ENCODE measurements at places on chromosomes 13 and 19. TPM values are rescaled to one million over a fixed set of nuclear protein-coding genes. Genes with fewer than 3 reads are reported as not detected.

DNA sequence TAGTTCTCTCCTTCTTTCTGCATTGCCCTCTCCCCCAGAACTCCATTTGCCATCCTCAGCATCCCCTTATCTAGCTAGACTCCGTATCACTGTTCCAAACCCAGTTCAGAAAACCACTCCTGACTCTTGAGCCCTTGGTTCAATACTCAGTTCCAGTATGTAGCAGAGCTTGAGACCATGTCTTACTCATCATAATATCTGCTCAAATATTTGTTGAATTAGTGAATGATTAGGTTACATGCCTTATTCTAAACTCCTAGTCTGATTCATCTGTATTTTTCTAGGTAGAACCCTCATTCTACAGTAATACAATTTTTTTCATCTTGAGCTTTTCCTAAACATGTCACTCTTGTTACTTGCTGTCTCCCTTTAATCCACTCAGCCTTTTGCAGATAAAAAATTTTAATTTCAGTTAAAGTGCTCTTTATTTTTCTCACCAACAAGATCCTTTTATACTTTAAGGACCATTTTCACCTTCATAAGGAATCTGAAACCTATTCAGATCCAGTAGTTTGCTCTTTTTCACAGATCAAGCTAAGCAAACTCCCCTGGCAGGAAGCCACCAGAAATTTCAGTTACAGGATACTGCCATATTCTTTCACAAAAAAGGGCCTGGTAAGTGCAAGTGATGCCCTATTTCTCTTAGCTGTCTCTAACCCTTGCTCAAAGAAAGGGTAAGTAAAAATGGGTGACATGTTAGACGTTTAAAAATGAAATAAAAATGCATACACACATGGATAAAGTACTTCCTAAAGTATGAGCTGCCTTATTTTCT, 23.1 kb upstream of the INTS6 start:
- no peak for DNase-seq

- no peak for DNase-seq
Observed at GRCh38 chr13:60165391-60166099, 1.8 kb upstream of the DIAPH3 start.

DNA sequence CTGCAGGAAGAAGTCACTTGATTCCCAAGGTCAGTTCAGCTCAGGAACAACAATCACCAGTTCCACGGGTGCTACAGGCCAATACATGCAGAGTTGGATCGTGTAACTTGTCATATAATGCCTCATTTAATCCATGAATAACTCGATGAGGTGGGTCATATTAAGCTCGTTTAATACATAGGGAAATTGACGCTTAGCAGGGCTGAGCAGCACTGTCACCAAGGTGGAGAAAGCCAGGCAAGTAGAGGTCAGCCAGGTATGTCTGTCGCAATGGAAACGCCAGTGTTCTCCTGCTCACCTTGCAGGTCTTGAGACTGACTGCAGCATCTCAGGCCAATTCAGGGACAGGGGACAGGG, 52.3 kb downstream of the CCDC70 start:
- no peak for DNase-seq

Gene ZNF730
- total RNA-seq: 1.5 TPM

GRCh38 chr13:66224663-66225062, 1005.5 kb downstream of the PCDH9 start:
- DNase-seq: no peak

GRCh38 chr13:91017669-91018053, 329.8 kb upstream of the MIR17HG start:
- DNase-seq: no peak

- no peak for DNase-seq
Observed at GRCh38 chr13:56015919-56016318, 1124.8 kb upstream of the PRR20A start.

Gene WASF3
- 16.2 TPM for total RNA-seq

Gene VSTM1
- total RNA-seq: not detected

DNA sequence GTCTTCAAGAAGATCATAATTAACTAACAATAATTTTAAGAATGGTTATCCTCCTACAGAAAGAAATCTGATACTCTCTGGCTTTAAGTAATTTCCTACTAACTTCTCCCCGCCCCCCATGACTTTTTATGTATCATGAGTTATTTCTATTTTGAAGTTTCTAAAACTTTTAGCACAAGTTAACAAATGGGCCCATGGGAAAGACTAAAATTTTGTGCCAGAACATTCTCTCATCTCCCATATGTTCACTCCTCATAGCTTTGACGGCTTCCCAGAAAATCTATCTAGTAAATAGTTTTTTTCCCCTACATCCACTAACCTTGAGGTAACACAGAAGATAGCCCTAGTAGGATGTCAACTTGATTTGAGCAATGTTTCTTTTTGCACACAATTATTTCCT, 148.3 kb downstream of the POSTN start:
- no peak for DNase-seq

DNA sequence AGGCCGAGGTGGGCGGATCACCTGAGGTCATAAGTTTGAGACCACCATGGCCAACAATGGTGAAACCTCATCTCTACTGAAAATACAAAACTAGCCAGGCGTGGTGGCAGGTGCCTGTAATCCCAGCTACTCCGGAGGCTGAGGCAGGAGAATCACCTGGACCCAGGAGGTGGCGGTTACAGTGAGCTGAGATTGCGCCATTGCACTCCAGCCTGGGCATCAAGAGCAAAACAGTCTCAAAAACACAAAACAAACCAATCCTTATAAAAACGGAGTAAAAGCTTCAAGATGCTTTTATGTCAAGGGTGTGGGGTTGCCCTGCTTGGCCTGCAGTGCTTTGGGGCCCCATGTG, 7.2 kb downstream of the ACP4 start:
- no peak for DNase-seq

DNA sequence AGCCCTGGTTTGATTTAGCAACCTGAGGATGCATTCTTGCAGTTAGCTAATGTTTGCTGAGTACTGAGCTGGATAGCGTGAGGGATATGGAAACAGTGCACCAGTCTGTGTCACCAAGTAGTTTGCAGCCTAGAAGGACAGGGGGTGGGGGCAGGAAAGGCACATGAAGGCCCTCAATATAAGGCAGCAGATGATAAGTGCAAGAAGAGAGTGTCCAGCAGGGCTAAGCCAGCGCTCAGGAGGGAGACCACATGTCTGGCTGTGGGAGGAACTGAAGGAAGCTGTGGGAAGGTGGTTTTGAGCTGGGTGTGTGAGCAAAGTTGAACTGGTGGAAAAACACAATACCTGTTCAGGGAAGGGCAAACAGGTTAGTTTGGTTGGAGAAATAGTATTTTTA, 1.7 kb downstream of the CXCL17 start:
- DNase-seq: no peak

- DNase-seq: no peak
Observed at GRCh38 chr19:19205416-19206410, 2.5 kb upstream of the NR2C2AP start.

- no peak for DNase-seq
Observed at GRCh38 chr19:15251749-15252397, 19.6 kb upstream of the EPHX3 start.

- DNase-seq: no peak
Observed at GRCh38 chr13:102870677-102871415, 25.0 kb downstream of the ERCC5 start.

GRCh38 chr13:74889321-74889720, 592.6 kb downstream of the TBC1D4 start:
- DNase-seq: no peak

DNA sequence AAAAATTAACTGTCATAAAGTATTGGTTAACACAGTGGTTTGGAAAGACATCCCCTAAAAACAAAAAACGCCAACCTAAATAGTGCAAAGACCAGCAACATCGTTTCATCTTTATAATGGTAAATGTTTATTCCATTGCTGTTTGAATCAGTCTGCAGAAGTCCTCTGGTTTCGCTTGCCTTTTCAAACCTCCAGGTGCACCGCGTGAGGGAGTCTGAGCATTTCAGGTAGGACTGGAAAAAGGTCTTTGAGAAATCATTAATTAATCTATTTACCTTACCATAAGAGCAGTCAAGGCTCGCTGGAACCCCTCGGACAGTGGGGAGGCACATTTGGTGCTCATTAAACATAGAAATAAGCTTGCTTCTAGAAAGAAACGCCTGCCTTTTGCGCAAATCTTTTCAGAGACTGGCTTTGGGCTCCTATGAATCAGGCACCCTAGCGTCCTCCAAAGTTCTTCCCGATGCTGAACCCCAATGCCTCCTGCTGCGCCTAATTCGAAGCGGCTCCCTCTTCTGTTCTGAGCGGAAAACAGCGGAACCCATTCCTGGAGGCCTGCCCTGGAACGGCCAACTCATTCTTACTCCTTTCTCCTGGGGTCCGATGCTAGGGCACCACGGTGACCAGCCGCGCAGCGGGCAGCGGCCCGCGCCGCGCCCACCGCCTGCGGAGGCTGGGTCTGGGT, 951 bp upstream of the MTUS2 start:
- no peak for DNase-seq

DNA sequence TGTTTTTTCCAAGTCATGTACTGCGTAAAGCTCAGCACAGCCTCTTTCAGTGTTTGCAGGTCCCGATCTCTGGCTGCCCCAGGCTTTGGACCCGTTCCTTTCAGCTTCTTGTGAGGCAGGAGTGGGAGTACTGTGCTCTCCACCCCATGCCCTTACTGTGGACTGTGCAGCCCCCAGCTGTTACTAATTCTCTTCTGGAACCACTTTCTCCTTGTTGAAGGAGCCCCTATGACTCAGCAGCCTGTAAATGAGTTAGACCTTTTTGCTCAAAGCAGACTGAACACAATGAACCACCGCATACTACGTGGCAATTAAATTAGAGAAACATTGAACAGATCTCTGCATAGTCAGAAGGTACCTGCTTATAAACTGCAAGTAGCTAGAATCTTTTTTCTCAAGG, 39.0 kb downstream of the SERTM1 start:
- no peak for DNase-seq

DNA sequence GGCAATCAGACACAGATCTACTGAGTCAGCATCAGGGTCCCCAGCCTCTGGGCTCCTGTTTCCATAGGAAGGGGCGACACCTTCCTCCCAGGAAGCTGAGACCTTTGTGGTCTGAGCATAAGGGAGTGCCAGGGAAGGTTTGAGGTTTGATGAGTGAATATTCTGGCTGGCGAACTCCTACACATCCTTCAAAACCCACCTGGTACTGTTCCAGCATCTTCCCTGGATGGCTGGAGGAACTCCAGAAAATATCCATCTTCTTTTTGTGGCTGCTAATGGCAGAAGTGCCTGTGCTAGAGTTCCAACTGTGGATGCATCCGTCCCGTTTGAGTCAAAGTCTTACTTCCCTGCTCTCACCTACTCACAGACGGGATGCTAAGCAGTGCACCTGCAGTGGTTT, 9.2 kb downstream of the INSL3 start:
- no peak for DNase-seq

Gene NLRP7
- not detected for total RNA-seq

DNA sequence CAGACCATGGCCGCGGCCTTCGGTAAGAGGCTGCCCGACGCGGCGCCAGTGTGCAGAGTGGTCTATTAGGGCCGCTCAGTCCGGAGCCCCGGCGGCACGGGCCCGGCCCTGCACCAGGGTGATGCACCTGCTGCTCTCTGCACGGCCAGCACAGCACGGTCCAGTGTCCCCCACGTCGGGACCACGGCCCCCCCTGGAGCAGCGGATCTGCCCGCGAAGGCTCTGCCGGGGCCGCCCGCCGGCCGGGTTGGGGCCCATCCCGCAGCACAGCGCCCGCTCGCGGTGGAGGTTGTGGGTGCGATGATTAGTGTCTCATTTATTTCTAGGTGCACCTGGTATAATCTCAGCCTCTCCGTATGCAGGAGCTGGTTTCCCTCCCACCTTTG, 7.9 kb downstream of the PTBP1 start:
- DNase-seq: no peak

Gene KIR2DL3
- total RNA-seq: not detected

- DNase-seq: no peak
Observed at GRCh38 chr19:8209462-8210378, 550 bp downstream of the CERS4 start.

Gene ZNF441
- 8.9 TPM for total RNA-seq

GRCh38 chr13:20776751-20777150, 3.0 kb upstream of the EEF1AKMT1 start:
- DNase-seq: no peak

- no peak for DNase-seq
Observed at GRCh38 chr13:108486096-108486495, 143.3 kb upstream of the MYO16 start.

DNA sequence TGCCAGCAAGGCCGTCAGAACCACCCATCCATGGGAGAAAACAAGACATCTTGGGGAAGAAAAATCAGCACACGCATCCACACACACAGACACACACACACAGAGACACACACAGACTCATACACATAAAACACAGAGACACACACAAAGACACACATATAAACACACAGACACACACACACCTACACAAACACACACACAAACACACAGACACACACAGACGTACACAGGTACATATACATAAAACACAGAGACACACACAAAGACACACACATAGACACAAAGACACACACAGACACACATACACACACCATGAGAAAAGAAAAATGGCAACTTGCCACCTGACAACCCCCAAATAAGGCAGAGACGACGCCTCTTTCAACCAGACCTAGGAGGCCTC, 40.6 kb downstream of the ZIC5 start:
- DNase-seq: no peak

DNA sequence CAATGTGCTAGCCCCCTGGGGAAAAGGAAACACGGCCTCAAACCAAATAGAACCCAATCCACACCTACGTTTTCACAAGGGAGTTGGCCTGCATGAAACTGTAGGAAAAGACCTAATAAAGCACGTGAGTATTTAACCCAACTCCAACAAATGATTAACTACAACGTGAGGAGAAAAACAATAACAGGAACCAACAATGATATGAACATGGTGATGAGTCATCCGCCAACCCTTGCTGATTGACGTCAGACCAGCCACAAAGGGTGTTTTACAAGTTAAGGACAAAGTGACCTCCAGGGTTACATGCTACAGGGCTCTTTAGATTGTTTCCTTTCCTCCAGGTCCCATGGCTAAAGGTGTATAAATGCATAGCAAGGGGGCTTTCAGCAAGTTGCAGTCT, 460.5 kb downstream of the COG6 start:
- DNase-seq: peak; percentile 98

GRCh38 chr13:94640721-94641120, 39.1 kb downstream of the GPR180 start:
- DNase-seq: no peak
